ENCODE measurements at places on chromosomes 1 and 21.

GRCh38 chr21:32726839-32727686 lies 750 bp downstream of the SYNJ1 start:
- DNase-seq = no peak

DNA sequence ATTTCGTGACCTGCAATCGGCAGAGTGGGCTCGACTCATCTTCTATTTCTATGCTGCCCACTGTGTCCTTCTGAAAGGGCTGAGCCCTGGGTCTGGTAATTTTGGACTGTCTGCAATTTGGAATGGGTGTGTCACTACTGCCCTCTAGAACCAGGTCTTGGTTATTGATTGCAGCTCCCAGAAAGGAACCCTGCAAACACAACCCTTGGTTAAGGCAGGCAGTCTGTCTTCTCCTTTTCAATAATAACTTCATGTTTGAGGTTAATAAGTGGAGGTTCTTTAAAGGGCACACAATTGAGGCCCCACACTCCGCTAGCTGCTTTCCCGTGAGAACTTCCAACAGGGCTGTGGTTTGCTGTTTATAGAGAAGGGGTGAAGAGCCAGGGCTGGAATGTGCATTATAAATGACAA lies 79.9 kb upstream of the LYST start:
- no peak for DNase-seq

GRCh38 chr1:79012500-79012899 lies 6.0 kb upstream of the ADGRL4 start:
- DNase-seq = no peak

GRCh38 chr1:104726917-104727316 lies 977.2 kb downstream of the AMY1C start:
- DNase-seq = no peak

DNA sequence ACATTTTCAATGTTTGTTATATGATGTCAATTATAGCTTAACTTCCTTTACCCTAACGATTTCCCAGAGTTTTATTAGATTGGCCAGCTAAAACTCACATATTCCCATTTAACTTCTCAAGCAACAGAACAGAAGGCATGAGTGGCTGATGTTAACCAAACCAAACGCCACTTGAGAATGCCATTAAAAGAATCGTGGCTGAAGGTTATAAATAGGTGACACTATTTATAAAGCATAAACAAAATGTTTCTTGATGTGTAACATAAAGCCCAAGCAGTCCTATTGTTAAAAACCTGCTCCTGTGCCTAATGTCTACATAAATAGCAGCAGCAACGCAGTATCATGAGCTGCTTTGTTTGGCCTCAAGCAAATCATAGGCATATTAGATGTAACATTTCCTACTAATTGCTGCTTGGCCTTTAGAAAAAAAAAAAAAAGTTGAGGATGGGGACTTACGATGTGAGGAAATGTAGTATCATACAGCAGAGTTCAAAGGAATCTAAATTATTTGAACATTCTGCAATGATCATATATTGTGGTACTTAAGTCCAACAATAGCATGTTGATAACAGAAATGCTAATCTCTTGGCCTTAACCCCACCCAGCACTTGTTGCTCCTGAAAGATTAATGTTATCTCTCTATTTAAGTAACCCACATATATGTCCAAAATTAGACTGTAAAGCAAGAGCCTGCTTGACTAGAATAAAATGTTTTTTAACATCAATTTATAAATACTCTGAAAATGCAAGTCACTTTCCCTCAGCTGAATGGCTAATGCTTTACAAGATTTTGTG lies 106.0 kb downstream of the ESRRG start:
- DNase-seq = no peak

- DNase-seq = no peak
Observed at GRCh38 chr1:209398313-209398991, 185.1 kb upstream of the CAMK1G start.

DNA sequence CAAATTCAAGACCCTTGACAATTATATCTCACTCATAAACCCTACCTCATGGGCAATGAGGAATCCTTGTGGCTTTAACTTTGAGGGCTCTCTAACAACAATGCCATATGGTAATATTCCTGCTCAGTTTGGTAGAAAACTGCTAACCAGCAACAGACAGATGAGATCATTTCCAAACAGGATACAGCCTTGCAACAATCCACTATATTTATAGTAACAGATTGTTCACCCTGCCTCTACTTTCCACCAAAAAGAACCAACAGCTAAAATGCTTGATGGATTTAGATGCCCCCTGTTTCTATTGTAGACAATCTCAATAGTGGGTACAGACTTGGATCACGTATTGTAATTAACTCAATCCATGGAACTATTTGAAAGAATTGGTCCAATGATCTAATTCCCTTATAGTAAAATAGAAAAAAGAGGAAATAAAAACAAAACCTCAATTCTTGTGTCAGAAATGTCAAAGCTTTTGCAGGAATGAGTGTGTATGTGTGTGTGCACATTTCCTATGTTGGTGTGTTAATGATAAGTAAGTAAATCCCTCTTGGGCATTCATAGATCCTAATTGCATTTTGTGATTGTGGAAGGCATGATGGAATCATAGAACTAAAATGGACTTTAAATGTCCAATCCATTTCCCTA lies 100.0 kb upstream of the EDEM3 start:
- no peak for DNase-seq

GRCh38 chr1:223733898-223734852 lies 21.8 kb downstream of the CAPN2 start:
- DNase-seq = no peak

DNA sequence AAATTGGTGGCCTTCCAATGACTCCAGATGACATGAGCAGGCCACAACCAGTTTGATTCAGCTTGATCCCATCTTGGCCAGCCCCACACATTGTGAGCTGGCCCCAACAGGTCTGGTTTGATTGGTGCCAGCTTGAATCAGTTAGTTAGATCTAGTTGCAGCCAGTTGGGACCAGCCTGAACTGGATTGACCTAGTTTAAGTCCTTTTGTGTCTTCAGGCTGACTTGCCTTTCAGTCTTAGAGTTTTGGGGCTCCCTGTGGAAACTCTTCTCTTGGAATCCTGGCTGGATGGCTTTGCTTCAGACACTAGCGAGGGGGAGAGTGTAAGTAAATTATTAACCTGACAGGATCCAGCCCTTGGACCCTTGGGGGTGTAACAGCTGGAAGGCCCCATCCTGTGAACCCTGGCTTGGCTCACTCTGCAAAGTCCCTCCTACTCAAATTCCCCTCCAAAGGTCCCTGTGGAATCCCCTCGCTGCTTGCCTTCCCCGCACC lies 36.2 kb upstream of the POU3F1 start:
- no peak for DNase-seq

- DNase-seq = no peak
Observed at GRCh38 chr1:227959325-227959860, 11.7 kb upstream of the WNT9A start.

- no peak for DNase-seq
Observed at GRCh38 chr1:16342331-16343062, 9.8 kb downstream of the FBXO42 start.

DNA sequence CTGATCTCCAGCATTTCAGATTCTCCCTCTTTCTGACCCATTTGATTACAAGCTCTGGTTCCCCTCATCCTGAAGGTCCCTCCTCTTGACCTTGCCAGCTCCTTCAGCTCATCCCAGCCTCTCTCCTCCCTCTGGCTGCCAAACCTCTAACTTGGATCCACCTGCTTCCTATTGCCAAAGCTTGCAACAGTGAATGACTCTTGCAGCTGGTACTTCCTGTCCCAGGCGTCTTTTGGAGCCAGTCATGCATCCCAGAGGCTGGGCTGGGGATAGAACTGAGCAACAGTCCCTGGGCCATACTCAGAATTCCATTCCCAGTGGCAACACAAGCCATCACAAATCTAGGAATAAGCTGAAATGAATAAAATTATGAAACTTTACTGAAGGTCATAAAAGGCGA lies 27.7 kb upstream of the SPOCD1 start:
- DNase-seq = no peak

DNA sequence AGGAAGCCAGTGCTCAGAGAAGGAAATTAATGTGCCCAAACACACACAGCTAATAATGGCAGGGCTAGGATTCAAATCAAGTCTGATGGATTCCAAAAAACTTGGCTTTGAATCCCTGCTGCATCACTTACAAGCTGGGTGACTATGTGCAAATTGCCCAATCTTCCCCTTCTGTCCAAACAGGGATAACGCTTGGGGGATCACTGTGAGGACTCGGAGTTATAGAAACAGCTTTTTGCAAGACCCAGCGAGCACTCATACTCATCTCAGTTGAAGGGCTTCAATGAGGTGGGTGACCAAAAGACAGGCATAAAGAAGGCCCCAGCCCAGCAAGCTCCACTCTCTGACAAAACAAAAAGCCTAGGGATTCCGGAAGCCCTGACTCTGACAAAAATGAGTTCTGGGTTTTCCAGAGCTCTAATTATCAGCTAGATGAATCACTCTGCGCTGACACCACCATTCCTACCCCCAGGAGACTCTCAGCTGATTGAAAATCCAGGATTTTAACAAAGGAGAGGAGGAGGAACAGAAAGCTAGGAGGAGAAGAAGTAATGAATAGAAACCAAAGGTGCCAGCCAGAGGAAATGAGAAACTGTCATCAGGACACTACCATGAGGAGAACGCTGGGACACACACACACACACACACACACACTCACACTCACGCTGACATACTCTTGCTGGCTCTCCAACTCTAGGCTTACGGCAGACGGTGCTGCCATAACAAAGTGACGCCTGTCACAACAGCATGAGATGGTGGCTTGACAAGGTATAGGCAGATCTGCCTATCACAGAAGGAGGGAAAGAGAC lies 1.6 kb upstream of the STK40 start:
- no peak for DNase-seq

DNA sequence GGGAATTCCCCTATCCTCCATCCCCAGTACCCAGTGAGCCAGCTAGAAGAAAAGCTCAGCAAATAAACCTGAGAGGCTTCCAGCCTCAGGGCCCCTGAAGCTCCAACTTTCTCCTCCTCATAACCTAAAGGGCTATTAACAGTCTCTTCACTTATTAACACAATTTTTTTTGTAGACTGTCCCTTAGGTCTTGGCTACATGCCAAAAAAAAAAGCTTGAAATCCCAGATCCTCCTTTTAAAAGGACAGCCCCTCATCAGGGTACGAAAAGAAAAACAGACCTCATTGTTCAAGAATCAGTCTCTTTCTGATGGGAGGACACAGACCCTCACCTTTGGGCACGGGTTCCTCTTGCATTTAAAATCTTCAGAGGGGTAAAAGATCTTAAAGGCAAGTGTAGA lies 72.8 kb upstream of the CD1D start:
- no peak for DNase-seq

DNA sequence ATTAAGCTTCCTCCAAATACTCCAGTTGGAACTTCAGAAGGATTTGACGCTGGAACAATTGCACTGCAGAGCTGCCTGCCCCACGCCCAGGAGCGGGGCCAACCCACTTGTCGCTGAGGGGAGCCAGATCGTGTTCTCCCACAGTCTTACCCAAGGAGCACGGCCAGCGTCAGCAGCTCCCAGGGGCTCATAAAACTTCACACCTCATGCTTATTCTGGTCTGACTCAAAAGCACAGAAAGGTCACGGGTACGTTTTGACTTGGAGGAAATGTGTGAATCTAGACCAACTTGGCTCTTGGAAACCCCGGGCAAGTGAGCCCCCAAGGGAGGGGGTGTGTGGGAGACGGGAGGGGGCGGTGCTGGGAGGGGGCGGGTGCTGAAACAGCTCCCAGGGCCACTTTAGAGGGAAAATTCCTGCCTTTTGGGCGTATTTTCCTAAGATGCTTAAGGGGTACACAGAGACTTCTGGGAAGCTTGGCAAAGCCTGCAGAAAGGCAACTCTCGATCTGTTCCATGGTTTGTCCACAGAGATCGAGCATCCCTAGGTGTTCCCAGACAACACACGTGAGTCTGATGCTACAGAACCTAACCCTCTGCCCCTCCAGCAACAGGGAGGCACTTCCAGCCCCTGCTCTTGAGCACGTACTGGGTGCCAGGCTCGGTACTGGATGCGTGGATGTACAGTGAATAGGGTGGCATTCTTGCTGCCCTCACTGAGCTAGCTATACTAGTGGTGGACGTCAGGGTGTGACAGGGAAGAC lies 98.9 kb downstream of the DHRS3 start:
- DNase-seq = peak; percentile 59

DNA sequence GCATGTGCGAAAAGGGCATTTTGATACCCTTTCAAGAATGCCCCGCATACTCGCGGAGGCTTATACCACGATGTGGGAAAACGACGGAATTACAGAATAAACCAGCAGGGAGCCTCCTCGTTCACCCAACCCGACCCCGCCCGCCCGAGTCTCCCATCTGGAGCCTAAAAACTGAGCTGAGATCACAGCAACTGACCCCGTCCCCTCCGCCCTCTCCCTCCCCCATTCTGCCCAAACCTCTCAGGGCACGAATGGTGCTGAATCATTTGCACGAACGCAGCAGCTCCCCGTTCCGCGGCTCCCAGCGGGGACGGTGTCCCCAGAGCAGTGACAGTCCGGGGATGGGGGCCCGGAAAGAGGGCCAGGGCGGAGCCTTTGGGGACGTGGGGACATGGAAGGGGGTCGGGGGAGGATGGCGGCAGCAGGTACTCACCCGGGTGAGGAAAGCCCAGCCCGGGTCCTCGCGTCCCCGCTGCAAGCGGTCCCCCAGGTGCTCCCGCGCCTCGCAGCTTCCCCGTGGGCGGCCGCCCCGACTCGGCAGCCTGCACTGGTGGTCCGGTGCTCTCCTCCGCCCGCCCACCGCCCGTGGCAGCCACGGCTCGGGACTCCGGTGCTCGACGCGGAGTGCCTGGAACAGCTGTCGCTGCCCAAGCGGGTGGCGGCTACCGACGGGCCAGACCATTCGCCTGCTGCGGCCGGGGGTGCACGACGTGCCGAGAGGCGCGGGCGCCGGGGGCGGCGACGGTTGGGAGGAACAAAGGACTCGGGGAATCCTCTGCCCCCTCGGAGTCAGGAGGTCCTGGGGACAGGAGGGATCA lies at the start of gene TTLL7:
Gene TTLL7, minus strand, starts transcription at position 635 of the 818 bp plus-strand sequence. CDS start 46,921 bp downstream, outside the sequence.
- DNase-seq = peak; percentile 58

- DNase-seq = no peak
Observed at GRCh38 chr1:156943756-156944155, 23.3 kb downstream of the LRRC71 start.

DNA sequence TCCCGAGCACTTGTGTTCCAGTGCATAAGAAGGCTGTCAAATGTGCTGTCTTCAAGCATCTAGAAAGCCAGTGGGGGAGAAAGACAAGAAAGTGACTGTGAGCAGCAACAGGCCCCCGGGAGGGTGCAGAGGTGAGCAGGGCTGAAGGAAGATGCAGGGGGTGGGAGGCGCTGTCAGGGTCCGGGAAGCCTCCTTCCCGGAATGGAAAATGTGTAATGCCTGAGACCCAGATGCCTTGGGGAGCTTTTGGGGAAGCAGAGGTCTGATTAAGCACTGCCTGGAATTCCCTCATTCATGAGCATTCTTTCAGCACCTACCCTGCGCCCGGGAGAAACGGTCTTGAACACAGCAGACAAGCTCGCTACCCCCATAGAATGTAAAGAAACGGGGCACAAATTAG lies 1.3 kb downstream of the NPHP4 start:
- DNase-seq = no peak
